ENCODE measurements at places on chromosomes 11 and 22.
A peak's percentile ranks its signal among the peaks of the same experiment; 100 is the strongest.

- DNase-seq: no peak
Observed at GRCh38 chr11:6269994-6270393, 10.4 kb downstream of the CCKBR start.

GRCh38 chr11:132623511-132623910 is 908.8 kb downstream of the OPCML start:
- DNase-seq: no peak

GRCh38 chr11:57484141-57484710 is 23.9 kb downstream of the RTN4RL2 start:
- DNase-seq: no peak

- DNase-seq: no peak
Observed at GRCh38 chr22:24118689-24119384, 62.5 kb upstream of the SUSD2 start.

- peak; percentile 83 for DNase-seq
Observed at GRCh38 chr11:2898366-2899079, 12.9 kb upstream of the CDKN1C start.

- DNase-seq: peak; percentile 42
Observed at GRCh38 chr11:2120359-2121100, 18.7 kb downstream of the IGF2 start.

DNA sequence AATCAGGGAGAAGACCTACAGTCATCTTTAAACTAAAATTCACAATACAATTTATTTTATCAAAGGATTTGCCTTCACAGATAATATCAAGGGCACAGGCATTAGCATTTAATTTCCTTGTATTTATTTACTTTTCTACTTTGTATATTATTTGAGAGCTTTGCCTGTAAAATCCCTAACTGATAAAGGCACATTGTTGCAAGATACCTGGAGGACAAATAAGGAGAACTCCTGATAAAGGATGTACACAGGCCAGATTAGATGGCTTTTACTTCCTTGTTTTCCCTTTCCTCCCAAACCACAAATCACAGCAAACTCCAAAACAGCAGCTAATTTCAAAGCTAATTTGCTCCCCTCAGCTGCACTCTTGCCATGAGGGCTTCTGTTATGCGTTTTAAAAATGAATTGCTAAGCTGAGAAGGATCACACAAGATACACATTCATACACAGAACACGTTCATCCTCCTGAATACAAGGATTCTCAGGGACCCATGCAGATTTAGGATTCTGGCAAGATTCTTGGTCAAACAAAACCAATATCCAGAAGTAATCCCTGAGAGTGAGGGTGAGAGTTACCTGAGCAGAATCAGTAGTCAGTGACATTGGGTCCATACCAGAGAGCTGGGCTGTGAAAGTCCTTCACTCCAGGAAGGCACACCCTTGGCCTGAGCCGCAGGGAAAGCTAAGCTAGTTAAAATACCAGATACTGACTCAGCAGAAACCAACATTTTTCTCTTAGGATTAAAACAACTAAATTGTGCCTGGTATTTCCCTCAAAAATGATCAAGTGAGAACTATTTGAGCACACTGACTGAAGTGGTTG is 100.3 kb upstream of the CLPB start:
- peak; percentile 54 for DNase-seq

GRCh38 chr11:1759151-1759850 is 4.4 kb downstream of the CTSD start:
- DNase-seq: no peak

GRCh38 chr22:43404673-43405385 is 7.0 kb upstream of the MPPED1 start:
- DNase-seq: no peak

DNA sequence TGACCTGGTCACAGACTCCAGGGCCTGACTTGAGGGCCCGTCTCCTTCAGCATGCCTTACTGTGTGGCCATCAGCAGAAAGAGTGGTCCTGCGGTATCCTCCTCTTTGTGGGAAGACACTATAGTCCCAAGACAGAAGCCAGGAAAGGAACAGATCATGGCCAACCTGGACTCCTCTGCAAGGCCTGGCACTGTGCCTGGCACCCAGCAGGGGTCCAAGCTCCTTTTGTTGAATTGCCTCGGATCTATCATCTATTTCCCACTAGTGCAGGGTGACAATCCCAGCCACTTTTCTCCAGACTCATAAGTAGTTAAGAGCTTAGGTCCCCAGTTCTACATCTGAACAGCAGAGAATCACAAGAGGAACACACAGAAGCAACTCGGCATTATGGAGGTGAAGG is 27.0 kb downstream of the DSCAML1 start:
- DNase-seq: no peak

- DNase-seq: no peak
Observed at GRCh38 chr11:86595451-86595850, 77.0 kb downstream of the ME3 start.

- no peak for DNase-seq
Observed at GRCh38 chr22:33357981-33358399, 299.8 kb upstream of the SYN3 start.

DNA sequence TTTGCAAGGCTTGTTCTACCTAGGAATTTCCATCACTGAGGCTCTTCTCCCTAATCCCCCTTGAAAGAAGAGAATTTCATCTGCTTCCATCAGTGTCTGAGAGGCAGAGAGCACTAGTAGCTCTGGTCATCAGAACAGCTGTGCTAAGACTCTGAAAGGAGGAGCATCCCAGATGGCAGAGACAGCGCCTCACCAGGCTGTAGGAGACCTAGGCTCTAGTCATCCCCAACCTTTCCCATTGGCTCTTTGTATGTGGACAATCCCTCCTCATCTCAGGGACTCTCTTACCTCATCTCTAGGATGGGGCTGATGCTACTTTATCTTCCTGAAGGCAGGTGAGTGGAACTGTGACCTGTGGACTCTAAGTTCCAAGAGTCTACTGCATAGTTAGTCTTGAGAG is 8.8 kb upstream of the OR9I1 start:
- DNase-seq: no peak
